Activated CD4-positive, alpha-beta memory T cell treated with anti-CD3 and anti-CD28 coated beads for 36 hours (primary cell): ENCODE measurements at places on chromosomes 4 and X.

GRCh38 chrX:123740536-123740935 lies 7.7 kb upstream of the THOC2 start:
- no peaks in the 10 kb centered on the region for H3K27me3 ChIP-seq
- H3K4me1 ChIP-seq, result no peaks in the 10 kb centered on the region
- H3K36me3 ChIP-seq, result no peaks in the 10 kb centered on the region
- H3K27ac ChIP-seq, result no peak overlapping the region
- no peak for DNase-seq

GRCh38 chr4:7323461-7323871 lies 111.3 kb downstream of the PSAPL1 start:
- H3K27me3 ChIP-seq, result peaks cover 2% of the 10 kb centered on the region
- no peak for DNase-seq
- H3K4me3 ChIP-seq, result no peak overlapping the region
- H3K36me3 ChIP-seq, result no peaks in the 10 kb centered on the region
- H3K27ac ChIP-seq, result no peak overlapping the region

- H3K4me3 ChIP-seq, result no peak overlapping the region
- no peak for DNase-seq
- H3K27me3 ChIP-seq, result no peaks in the 10 kb centered on the region
- H3K4me1 ChIP-seq, result no peaks in the 10 kb centered on the region
- no peak overlapping the region for H3K27ac ChIP-seq
Observed at GRCh38 chr4:7020290-7020689, 22.9 kb upstream of the TADA2B start.

DNA sequence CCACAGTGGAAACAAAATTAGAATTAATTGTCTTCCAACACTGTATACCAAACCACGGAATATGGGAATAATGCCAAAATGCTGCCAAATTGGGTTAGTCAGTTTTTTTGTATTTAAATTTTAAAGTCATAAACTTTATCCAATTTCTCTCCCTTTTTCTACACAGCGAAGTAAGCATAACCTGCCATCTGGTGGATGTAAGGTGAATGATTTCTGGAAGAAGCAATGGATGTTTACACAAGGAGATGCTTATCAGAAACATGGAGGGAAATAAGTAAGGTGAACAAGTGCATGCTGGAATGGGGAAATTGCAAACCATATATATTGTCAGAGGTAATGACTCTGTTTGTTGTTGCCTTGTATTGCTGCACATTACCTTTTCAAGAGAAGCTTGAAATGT lies 691.9 kb downstream of the TECRL start:
- no peak for DNase-seq
- no peaks in the 10 kb centered on the region for H3K36me3 ChIP-seq
- no peaks in the 10 kb centered on the region for H3K4me1 ChIP-seq
- no peaks in the 10 kb centered on the region for H3K27me3 ChIP-seq
- no peak overlapping the region for H3K4me3 ChIP-seq
- no peak overlapping the region for H3K27ac ChIP-seq

GRCh38 chr4:86048426-86048825 lies 311.4 kb downstream of the MAPK10 start:
- no peaks in the 10 kb centered on the region for H3K36me3 ChIP-seq
- no peaks in the 10 kb centered on the region for H3K27me3 ChIP-seq
- no peaks in the 10 kb centered on the region for H3K4me1 ChIP-seq
- H3K4me3 ChIP-seq, result no peak overlapping the region
- H3K27ac ChIP-seq, result no peak overlapping the region
- DNase-seq, result no peak
